Sigmoid colon (tissue), 7 donors: ENCODE measurements at places on chromosomes 1 and 21. TPM values are rescaled to one million over a fixed set of nuclear protein-coding genes. Genes with fewer than 3 reads are reported as not detected.

DNA sequence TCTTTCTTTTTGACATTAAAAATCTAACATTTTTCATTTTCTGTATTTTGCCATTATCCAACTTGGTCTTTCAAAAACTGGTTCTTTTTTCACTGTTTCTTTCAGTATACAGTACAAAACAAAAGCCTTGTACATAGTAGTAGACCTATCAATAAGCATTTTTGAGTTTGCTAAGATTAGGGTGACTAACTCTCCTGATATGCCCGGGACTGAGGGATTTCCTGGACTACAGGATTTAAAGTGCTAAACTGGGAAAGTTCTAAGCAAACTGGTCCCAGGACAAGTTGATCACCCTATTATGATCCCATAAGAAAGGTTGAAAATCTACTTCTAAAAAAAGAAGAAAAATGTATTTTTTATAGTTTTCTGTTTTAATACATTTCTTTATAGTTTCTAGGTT is 120.9 kb downstream of the USP25 start:
- no peak for DNase-seq

The NR5A2 gene
- total RNA-seq = 1.1 TPM

DNA sequence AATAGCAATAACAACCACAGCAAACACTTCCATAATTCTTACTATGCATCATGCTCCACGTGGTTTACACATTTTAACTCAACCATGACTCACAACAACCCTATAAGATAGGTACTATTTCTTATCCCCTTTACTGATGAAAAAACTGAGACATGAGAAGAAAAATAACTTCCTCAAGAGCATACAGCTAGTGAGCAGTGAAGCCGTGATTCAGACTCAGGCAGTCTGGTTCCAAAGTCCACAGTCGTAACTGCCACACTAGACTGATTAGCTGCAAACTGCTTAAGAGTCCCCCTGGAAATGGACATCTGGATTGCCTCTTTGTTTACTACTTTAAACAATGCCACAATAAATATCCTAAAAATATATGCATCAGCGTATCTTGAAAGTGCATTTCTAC is 55.7 kb downstream of the PLD5 start:
- no peak for DNase-seq

DNA sequence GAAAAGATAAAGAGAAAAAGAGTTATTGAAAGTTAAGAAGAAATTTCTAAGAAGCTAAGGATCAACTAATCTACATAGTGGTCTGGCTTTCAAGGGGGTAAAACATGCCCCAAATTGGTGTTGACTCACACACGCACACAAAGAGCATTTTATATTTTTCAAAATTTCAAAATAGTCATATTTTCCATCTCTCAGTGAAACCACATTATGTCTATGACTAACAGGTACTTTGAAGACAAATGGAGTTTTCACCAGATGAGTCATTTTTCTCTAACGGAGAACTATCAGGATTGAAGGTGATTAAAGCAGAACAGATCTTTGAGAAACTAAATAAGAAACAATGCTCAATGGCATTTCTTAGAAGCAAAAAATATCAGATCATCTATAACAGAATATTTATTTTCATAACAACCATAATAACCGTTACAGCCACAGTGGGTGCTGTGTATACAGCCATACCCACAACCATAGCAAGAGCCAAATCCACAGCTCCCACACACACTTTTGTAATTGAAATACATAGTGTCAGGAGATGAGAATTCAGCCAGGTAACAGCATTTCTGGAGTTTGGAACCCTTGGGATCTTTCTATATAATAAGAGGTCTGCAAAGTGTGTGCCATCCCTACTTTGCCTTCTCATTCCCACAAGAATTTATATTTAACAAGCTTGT is at the start of gene KRTAP21-3:
KRTAP21-3 (minus strand) TSS at position 539 of the 671 bp plus-strand sequence; CDS start at position 521, 18 bp downstream.
- DNase-seq = no peak

GRCh38 chr1:111366256-111366655 is 61.3 kb downstream of the OVGP1 start:
- DNase-seq = no peak

DNA sequence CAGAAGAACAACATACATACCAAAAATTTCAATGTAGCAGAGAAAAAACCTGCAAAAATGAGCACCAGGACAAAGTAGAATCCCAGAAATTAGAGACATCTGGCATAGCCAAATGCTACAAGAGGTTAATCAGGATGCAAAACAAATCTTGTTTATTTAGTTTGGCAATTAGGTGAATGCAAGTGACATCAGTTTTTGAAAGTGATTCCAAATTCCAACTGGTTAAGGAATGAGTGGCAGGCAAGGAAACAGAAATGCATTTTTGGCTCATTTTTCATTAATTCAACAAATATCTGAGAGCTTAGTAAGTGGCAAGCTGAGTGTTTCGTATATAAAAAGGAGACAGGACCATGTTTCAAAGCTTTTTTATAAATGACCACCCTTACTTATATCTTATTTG is 21.3 kb downstream of the SCAF4 start:
- no peak for DNase-seq

DNA sequence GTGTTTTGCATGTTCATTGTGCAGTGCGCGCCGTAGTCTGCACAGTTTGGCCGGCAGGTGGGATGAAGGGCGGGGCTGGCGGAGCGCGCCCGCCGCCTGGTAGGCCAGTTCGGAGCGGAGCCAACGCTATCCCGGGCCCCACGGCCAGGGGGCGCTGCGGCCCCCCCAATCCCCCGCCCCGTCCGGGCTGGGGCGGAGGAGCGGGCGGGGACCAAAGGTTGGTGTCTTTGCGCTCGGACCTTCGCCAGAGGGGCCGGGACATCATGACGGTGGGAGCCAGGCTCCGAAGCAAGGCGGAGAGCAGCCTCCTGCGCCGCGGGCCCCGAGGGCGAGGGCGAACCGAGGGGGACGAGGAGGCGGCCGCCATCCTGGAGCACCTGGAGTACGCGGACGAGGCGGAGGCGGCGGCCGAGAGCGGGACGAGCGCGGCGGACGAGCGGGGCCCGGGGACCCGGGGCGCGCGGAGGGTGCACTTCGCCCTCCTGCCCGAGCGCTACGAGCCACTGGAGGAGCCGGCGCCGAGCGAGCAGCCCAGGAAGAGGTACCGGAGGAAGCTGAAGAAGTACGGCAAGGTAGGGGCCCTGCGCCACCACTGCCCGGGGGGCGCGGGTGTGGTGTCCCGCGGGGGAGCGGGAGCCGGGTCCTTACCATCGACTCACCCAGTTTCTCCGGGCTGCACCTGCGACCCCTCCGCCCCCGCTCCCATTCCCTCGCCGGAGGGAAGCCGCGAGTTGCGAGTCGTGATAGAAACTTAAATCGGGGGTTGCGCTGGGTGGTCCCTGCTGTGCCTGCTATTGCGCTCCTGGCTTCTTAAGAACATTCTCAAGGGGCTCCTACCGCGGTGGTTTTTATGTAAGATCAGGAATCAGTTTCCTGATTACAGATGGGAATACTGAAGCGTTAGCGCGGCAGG is at the start of gene C1orf115:
C1orf115 (plus strand) TSS at position 224 of the 913 bp plus-strand sequence; CDS start at position 264, 40 bp downstream.
- peak; percentile 87 for DNase-seq

DNA sequence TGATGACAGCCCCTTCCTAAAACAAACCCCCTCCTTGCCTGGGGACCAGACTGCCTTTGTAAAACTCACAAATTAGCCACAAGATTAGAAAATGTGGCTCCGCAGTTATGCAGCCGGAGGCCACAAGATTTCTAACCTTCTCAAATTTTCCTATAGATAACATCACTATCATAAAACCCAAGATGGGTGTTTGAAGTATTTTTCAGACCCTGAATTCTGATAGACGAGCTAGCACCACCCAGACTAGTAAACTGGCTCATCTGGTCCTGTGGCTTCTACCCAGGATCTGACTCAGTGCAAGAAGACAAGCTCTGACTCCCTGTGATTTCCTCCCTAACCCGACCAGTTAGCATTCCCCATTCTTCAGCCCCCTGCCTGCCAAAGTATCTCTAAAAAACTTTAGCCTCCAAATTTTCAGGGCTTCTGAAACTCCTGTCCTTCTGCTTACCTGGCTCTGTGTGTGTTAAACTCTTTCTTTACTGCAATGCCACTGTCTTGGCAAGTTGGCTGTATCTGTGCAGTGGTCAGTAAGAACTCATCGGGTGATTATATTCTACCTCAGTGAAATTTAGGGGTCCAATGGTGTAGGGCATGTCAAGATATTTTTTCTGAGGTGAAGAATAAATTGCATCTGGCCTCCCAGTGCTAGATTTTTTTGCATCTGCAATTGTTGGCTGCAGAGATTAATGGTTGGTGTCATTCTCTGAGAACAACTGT is 102.1 kb downstream of the S1PR1 start:
- no peak for DNase-seq

DNA sequence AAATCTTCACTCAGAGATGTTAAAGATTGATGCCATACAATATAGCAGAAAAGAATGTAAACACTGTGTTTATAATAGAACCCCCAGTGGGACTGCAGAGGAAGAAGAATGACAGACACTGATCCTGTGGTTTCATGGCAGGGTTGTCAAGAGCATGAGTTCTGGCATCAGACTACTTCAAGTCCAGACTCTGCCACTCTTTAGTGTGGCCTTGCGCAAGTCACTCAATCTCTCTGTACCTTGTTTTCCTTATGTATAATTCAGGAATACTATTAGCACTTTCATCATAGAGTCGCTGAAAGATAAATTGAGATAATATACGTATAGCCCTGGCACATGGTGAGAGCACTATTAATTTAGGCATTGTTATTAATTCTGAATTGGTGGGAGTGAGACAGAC is 38.5 kb upstream of the BCL9 start:
- no peak for DNase-seq

- no peak for DNase-seq
These were observed 127.1 kb upstream of the CACYBP start for GRCh38 chr1:174872615-174873058.

DNA sequence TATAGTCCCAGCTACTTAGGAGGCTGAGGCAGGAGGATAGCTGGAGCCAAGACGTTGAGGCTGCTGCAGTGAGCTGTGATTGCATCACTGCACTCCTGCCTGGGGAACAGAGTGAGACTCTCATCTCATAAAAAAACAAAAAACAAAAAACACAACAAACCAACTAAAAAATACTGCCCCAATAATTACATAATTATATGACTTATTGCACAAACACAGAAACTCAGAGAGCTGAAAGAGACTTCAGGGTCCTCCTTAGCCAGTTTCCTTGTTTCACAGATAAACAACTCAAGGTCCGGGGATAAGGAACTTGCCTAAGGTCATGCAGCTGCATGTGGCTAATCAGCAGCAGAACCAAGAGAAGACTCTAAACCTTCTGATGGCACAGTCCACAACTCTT is 11.9 kb downstream of the EXTL2 start:
- DNase-seq = no peak

DNA sequence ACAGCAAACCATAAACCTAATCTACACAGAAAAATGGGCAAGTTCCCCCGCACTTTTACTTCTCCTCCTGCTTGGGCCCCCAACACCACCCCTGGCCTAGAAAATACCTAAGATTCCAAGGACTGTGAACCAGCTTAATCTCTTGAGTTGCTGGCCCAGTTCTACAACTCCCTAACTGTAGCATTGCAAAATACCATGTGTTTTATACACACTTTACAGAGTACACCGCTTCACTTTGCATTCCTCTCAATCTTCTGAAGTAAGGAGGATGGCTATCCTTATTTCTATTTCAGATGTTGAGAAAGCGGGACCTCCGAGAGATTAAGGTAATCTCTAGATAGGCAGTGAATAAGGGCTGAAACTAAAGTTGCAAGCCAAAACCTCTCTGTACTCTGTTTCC is 408.3 kb upstream of the NR5A2 start:
- DNase-seq = no peak

The RNF186 gene
- not detected for total RNA-seq

The MAN1A2 gene
- total RNA-seq = 52.8 TPM

GRCh38 chr1:91754348-91754747 is 131.6 kb downstream of the TGFBR3 start:
- peak; percentile 21 for DNase-seq

The SIK1 gene
- total RNA-seq = 18.5 TPM

GRCh38 chr1:100924991-100925390 is 29.1 kb downstream of the SLC30A7 start:
- no peak for DNase-seq

- peak; percentile 19 for DNase-seq
These were observed 121.0 kb upstream of the IRF2BP2 start for GRCh38 chr1:234730770-234731568.

GRCh38 chr1:2445823-2446215 is 30.3 kb upstream of the PLCH2 start:
- no peak for DNase-seq

The OR14K1 gene
- total RNA-seq = 0.99 TPM

The CFAP107 gene
- total RNA-seq = not detected

The AK5 gene
- total RNA-seq = 1.9 TPM

DNA sequence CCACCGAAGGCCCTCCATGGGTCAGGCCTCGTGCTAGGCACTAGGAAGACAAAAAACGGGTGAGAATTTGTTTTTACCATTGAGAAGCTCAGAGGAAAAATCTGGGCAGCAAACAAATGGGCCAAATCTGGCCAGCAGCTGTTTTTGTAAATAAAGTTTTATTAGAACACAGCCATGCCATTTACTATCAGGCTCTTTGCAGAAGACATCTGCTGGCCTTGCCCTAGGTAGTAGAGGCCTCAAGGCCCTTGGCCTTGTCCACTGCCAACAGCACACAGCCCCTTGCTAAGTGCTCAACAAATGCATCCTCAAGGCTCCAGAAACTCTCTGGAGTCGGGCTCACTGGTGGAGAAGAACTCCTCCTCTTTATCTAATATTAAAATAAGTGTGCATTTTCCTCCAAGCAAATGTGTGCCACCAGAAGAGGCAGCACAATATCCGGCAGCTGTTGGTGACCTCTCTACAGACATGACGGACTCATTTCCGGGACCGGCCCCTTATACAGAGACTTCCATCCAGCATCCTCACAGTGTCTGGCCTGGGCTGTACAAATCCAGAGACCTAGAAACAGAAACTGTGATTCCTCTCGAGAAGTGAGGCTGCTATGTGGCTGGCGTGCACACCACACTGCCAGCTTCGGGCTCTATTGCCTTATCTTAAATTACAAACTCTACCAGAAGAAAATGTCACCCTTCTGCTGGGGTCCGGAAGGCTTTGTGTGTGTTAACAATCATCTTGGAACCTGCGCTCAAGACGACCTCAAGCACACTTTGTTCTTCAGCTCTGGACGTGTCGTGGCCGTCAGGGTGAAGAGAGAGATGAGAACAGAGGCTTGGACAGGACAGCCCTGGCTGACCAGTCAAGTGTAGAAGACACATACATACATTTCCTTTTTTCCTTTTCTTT is 203.9 kb downstream of the TOMM20 start:
- DNase-seq = no peak

The IL10 gene
- total RNA-seq = 5.4 TPM

GRCh38 chr1:167993720-167994119 is 56.8 kb upstream of the MPC2 start:
- DNase-seq = no peak

The IGFN1 gene
- total RNA-seq = not detected

DNA sequence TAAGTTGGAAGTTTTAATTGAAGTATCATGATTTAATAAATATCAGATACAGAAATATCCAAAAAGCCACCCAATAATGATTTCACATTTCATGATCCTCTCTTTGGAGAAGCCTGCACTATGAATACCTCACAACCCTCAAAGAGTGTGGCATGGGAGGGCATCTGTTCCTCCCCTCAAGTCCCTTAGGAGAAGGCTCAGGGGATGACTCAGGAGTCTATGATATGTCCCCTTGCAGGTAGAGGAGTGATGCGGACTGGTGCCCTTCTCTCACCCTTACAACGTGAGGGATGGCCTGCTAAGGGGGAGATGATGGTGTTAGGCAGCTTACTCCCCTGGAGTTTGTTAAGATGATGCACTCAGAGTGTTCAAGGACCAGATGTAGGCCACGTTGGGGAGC is 303.3 kb upstream of the DUSP10 start:
- no peak for DNase-seq
